ENCODE measurements at places on chromosomes 5 and 9.

GRCh38 chr5:73486119-73486899 is 11.9 kb upstream of the BTF3 start:
- no peak for DNase-seq

DNA sequence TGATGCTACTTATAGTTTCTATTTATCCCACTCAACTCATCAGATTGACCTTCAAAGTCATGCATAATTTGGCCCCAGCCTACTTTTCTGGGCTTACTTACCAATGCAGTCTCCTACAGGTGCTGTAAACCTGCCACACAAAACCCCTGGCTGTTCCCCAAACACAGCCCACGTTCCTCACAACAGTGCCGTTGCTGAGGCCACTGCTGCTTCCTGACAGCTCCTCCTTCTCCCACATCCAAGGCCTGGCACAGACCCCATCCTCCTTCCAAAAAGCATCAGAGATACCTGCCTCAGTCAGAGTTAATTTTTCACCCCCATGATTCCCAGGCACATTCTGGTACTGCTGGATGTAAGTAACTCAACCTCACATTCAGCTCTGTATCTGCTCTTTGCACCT is 68.1 kb upstream of the SIMC1 start:
- DNase-seq: no peak

DNA sequence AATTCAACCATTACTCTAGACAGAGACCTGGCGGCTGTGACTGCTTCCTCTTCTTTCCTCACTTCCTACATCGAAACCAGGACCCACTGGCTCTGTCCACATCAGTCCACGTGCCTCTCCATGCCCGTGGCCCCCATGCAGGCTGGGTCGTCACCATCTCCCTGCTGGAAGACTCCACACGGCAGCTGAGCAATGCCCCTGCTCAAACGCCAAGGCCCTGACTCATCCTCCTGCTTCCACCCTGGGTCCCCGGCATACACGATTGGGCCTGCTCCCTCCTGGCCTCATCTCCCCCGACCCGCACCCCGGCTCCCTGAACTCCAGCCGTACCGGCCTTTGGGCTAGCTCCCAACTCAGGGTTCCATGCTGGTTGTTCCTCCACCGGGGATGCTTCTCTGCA is 67.2 kb upstream of the IER5L start:
- no peak for DNase-seq

DNA sequence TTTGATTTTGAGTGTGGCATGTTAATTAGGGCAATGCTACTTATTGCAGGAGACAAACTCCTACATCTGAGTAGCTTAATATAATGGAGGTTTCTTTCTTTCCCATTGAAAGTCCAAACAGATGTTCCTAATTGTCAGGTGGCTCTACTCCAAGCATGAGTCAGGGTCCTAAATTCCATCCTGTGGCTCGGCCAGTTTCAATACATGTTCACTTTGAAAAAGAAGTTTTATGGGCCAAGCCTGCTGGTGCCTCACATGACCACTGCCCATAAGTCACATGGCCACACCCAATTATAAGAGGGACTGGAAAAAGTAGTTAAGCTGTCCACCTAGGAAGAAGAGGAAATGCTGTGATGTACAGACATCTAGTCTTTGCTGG is 170.4 kb downstream of the ARRDC3 start:
- DNase-seq: no peak

DNA sequence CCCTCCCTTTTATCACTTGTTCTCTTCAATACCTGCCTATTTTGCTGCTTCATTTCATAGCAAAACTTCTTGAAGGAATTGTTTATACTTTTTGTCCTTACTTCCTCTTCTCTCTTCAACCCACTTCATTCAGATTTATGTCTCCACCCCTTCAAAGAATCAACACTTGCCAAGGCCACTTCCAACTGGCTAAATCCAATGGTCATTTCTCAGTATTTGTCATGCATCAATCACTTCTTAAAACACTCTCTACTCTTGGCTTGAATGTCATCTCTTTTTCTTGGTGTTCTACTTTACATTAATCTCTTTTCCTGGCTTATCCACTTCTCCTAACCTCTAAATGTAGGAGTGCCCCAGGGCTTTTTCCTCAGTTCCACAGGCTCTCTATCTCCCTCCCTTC is 8.3 kb upstream of the FCHO2 start:
- DNase-seq: no peak

DNA sequence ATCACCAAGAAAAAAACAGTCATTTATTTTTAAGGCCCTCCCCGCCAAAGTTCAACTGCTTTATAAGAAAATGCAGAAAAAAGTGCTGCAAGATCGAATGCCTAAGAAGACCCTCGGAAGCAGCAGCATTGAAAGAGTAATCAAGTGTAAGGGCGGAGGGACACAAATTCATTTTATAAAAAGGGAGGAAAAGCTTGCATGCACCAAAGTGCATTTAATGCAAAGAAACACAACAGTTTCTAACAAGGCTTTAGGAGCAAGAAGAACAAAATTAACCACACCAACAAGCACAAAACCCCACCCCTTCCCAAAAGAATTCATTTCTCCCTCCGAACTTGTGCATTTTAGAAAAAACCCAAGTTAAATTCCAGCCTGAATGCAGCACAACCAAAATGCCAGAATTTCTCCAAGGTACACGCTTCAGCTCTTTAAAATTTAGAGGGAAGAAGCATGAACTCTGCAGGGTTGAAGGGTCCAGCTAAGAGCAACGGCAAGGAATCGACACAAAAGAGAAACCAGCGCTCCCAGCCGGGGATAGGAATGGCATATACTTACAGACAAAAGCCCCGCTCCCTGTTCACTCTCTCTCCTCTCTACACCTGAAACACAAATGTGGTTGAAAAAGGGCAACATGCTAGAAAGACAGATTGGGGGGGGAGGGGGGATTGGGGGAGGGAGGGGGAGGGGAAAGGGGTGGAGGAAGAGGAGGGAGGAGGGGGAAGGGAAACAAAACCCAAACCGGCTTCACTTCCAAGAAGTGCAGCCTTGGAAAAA is at the start of gene NREP:
NREP (minus strand) TSS at position 614 of the 774 bp plus-strand sequence. CDS start 1,422 bp downstream, outside the sequence.
- DNase-seq: peak; percentile 62

DNA sequence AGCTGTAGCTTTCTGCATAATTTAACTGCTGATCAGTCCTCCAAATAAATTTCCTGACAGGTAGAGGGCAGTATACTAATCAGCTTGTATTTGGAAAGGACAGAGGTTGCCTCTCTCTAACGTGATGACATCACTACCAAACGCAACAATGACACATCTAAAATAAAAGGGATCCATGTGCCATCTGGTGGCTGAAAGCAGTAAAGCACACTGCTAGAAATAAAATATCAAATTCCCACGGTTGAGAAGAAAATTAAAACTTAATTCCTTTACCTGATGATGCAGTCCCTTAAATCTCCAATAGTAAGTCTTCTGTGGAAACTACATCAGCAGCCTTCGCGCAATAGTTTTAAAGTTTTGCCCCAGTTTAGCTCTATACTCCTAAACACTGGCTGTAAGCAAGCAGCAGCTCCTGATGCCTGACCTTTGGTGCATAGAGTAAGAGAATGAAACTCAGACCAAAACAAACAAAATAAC is 54.5 kb downstream of the DIAPH1 start:
- DNase-seq: peak; percentile 98

GRCh38 chr9:36637491-36638270 is 65.0 kb downstream of the MELK start:
- peak; percentile 21 for DNase-seq

GRCh38 chr9:138060365-138060764 is 182.8 kb downstream of the CACNA1B start:
- no peak for DNase-seq

- no peak for DNase-seq
These were observed 19.8 kb upstream of the IQGAP2 start for GRCh38 chr5:76383126-76383832.

DNA sequence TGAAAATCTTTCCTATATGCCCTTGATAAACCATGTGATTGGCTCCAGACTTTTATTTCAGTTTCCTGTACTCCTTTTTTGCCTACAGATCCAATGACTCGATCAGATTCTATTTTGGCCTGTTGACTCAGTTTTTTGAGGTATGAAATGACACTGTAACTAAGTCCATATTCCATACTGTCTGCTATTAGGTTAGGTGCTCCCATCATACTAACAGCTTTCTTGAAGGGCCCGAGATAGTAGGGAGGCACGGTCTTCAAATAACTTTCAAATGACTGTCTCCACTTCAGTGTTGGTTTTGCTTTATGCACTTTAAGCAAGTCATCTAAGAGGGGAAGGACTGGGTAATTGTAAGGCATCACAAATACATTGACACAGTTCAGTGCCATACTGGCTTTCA is 295.4 kb upstream of the DAB2 start:
- DNase-seq: no peak

GRCh38 chr5:19753579-19753978 is 234.4 kb downstream of the CDH18 start:
- no peak for DNase-seq

GRCh38 chr9:114037961-114038723 is 40.0 kb downstream of the AMBP start:
- no peak for DNase-seq

DNA sequence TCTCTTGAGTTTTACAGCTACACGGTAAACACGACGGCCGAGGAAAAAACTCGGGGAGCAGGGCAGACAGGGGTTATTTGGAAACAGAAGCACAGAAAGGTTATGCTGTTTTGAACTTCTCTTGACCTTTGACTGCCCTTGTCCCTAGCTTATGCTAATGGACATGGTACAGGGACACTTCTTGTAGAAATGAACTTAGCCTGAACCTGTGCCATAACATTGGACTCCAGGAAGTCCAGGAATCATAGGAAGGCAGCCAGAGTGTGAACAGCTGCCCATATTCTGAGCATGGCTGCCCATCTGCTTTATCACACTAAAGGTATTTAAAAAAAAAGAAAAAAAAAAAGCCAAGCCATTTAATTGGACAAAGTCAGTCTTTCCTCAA is 46.1 kb downstream of the NR6A1 start:
- DNase-seq: no peak

- no peak for DNase-seq
These were observed at the start of gene FBLL1 for GRCh38 chr5:168528521-168529373. FBLL1 (plus strand) TSS chr5:168529305; CDS start chr5:168529505, 200 bp downstream.

- DNase-seq: no peak
These were observed 19.1 kb upstream of the LAMC3 start for GRCh38 chr9:130989891-130990290.

GRCh38 chr5:23717486-23717885 is 210.1 kb downstream of the PRDM9 start:
- DNase-seq: no peak

GRCh38 chr5:73542020-73542419 is 23.4 kb downstream of the ANKRA2 start:
- DNase-seq: no peak

GRCh38 chr5:571791-572190 is 40.3 kb upstream of the CEP72 start:
- DNase-seq: no peak

DNA sequence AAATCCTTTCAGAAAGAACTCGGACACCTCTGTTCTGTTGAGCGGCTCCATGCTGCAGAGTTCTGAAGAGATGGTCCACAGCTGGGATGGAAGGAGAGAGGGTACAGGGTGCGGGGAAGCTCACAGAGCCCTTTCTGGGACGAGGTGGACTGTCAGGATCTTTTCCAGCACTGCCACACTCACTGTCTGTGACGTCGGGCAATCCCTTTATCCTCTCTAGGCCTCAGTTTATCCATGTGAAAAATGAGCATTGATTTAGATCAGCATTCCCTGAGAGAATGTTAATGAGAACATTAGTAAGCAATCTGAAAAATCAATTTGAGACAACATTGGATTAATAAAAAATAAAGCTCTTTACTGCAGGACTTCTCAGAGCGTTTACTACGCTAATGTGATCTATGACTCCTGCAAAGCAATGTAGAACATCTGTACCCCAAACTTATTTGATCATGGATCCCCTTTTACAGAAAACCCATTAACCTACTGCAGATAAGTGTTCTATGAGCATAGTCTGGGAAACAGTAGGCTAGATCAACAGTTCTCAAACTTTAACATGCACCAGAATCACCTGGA is at the start of gene OR13J1:
OR13J1 (minus strand) TSS at position 51 of the 573 bp plus-strand sequence; CDS start at position 51, 0 bp downstream.
- DNase-seq: no peak

- DNase-seq: peak; percentile 72
These were observed 560.7 kb downstream of the HTR1A start for GRCh38 chr5:63401436-63402046.

- no peak for DNase-seq
These were observed 284.3 kb downstream of the GAS1 start for GRCh38 chr9:86662890-86663468.

DNA sequence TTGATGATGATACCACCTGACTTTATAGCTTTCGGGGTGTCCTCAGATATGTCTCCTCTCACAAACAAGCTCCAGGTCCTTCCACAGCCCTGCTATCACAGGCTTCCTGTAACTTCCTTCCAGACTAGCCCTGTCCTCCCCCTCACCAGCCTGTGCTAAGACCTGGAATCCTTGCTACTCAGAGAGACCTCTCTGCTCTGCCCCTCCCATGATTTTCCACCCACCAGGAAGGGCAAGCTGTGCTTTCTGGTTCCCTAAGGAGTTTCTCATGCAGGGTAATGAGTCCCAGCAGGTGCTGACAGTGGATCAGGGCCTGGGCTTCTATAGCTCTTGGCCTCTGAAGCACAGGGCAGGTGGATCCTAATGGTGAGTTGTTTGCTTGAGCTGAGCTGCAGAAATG is 86.9 kb downstream of the AOPEP start:
- no peak for DNase-seq

GRCh38 chr5:6117212-6117611 is 261.1 kb downstream of the MED10 start:
- no peak for DNase-seq

DNA sequence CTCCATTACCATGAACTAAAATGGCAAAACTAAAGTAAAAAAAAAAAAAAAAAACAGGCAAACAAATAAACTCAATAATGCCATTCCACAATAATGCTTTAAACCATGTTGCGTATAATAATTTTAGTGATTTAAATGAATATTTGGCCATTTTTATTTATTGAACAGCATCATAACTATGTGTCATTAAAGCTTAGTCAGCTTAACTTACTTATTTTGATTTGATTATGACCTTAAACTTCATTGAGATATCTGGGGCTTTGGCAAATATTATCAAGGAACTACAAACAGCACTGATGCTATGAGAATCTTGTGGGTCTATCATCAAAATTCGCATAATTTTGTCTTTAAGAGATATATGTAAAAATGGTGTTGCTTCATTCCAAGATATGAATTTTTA is 1610.3 kb upstream of the NUDT12 start:
- no peak for DNase-seq

DNA sequence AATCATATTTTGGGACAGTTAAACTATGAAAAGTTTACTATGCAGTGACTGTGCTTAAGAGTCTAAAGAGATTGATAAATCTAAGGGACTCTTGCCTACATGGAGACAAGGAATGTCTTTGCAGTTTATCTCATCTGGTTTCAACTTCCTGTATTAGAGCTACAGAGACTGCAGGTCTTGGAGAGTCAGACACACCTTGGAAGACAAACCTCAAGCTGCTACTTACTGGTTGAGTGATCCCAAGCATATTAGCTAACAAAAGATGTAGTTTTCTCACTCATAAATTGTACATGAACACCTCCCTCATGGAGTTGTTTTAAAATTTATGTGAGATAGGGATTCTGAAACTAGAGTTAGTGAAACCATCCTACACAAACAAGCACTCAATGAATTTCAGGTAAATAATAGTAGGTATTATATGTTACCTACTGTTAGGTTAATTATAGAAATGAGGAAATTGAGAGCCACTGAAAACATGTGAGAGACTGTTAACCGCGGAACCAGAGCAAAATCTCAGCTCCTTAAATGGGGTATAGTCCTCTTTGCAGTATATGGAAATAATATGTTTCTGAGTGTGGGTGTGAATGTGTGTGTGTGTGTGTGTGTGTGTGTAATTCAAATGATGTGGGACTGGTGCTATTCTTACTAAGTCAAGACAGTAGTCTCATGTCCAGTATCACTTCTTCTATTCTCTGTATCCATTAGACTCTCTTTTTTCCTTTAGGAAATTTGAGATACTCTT is 752.1 kb downstream of the DTWD2 start:
- DNase-seq: no peak

GRCh38 chr5:54996466-54996865 is 11.1 kb upstream of the ESM1 start:
- no peak for DNase-seq
